ENCODE measurements at places on chromosomes 16 and 17.

DNA sequence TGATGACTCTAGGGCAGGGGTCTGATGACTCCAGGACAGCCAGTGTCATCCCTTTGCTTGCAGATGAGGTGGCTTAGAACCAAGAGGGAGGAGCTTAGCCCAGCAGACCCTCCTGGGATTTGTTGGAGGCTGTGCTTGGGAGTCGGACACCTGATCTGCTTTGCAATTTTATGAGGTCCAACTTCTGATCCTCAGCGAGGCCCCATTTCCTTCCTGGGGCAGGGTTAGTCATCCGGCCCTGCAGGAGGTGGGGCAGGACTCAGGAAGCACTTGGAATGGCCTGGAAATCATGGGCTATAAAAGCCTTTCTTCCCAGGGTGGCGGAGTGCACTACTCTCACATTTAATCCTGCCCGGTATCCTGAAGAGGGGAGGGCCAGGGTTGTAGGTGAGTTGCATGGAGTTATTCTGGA lies 168.5 kb downstream of the MSI2 start:
- DNase-seq = no peak

- no peak for DNase-seq
These were observed 232.8 kb downstream of the SEC14L1 start for GRCh38 chr17:77373299-77374169.

DNA sequence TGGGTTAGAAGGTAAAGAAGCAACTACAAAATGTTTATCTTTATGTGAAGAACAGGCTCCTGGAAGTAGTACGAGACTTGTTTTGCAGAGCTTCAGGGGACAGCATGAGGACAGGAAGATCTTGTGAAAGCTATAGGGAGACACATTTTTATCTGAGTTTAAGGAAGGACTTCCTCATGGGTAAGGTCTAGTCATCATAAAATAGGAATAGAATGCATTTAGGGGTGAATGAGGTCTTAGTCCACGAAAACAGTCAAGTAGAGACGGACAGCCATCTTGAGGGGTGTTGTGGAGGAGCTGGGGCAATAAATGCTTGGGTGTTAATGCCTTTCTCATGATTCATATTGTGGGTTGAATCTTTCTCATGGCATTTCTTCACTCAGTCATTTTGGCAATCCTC lies 24.3 kb downstream of the KCNJ16 start:
- DNase-seq = no peak

- no peak for DNase-seq
These were observed 90.3 kb upstream of the CHMP6 start for GRCh38 chr17:80901319-80901718.

GRCh38 chr17:49197346-49197998 lies 12.9 kb downstream of the GNGT2 start:
- DNase-seq = no peak

GRCh38 chr17:39553341-39553945 lies 54.3 kb downstream of the NEUROD2 start:
- DNase-seq = no peak

Measured in renal cortex interstitium (tissue), 15 donors.